Astrocyte (in vitro differentiated cells and primary cell): ENCODE measurements at places on chromosomes 4 and X. TPM values are rescaled to one million over a fixed set of nuclear protein-coding genes. Genes with fewer than 3 reads are reported as not detected.

DNA sequence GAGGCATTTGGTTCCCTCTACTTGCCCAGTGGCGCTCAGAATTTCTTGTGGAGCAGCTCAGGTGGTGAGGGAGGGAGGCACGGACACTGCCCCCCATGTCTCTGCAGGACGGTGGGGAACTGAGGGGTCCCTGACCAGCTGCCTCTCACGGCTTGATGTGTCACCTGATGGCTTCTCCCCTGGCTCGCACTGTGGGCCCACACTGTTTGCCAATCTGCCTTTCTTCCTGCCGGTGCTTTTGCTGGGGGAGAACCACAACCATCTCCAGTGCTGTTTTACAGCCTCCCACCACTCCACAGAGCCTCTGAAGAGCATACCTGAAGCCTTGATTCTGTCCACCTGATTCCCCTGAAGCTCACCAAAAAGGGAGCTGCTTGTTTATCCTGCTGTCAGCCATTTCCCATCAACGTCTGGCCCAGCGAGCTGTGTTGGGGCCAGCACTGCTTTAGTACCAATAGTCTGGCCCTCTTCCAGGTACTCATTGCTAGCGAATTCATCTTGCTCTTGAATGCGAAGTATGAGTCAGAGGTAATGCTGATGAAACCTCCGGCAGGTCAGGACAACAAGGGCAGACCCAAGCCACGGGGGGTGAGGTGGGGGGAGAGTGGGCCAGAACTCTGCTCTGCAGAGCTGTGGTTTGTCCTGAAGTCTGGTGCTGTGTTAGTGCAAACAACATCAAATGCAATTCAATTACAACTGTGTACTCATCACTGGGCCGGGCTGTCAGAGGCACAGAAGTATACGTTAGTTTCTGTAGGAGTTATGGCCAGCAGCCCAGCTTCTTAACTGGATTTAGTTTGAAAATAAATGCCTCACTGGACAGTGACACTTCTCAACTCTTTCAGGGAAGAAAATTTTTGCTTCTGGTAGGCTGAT, 208.3 kb upstream of the JADE1 start:
- H3K4me1 ChIP-seq: peaks cover 33% of the 10 kb centered on the region
- DNase-seq: peak; percentile 96
- peak overlapping the region; percentile 21 for H3K4me3 ChIP-seq
- no peaks in the 10 kb centered on the region for H3K27me3 ChIP-seq

DNA sequence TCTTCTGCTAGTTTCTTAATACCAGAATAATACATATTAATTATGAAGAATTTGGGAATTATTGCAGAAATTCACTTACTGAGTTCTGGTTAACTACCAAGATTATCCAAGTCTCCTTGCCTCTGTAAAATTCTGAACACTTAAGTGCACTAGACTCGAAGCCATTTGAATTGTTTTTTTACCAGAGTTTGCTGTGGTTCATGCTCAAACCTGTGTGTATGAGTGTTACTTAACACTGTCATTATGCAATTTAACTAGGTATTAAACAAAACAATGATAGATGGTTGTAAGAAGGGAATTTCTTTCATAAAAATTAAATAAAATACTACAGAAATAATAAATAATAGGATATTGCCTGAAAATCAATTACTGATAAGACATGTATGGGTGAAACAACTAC, 145.6 kb upstream of the FAT4 start:
- no peak overlapping the region for H3K4me3 ChIP-seq
- no peaks in the 10 kb centered on the region for H3K4me1 ChIP-seq
- DNase-seq: no peak
- H3K36me3 ChIP-seq: no peaks in the 10 kb centered on the region
- H3K27ac ChIP-seq: no peak overlapping the region
- no peaks in the 10 kb centered on the region for H3K27me3 ChIP-seq

GRCh38 chrX:135411893-135412292, 9.9 kb upstream of the SMIM10L2A start:
- no peak overlapping the region for H3K4me3 ChIP-seq
- H3K27ac ChIP-seq: no peak overlapping the region
- H3K4me1 ChIP-seq: no peaks in the 10 kb centered on the region
- H3K36me3 ChIP-seq: no peaks in the 10 kb centered on the region

GRCh38 chr4:22460266-22460665, 55.6 kb downstream of the ADGRA3 start:
- H3K4me1 ChIP-seq: no peaks in the 10 kb centered on the region
- H3K27ac ChIP-seq: no peak overlapping the region
- DNase-seq: no peak
- H3K36me3 ChIP-seq: no peaks in the 10 kb centered on the region
- H3K27me3 ChIP-seq: no peaks in the 10 kb centered on the region
- no peak overlapping the region for H3K4me3 ChIP-seq

Gene WNK3
- total RNA-seq: 6.2 and 8.4 TPM in 2 replicates

Gene CLCN4
- 5.9 and 7.2 TPM in 2 replicates for total RNA-seq
